ENCODE measurements at places on chromosomes 2 and 18. TPM values are rescaled to one million over a fixed set of nuclear protein-coding genes. Genes with fewer than 3 reads are reported as not detected.

DNA sequence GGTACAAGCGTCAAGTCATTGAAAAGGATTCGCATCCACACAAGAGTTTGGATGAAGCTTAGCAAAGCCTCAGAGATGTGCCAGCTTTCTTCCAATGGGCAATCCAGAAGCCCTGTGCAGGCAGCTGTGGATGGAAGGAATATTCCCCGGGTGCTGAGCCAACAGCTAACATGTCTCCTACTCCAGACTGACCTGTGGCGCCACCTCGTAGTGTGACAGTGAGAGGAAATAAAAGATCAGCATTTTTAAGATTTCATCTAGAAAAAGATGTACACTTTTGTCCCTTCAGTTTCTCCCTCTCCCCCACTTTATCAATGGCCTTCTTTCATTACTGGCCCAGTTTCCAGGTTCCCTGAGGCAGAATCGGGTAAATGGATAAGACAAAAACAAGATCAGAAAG lies 48.9 kb upstream of the SPATS2L start:
- DNase-seq = no peak

The CDC42EP3 gene
- 8.2 TPM for polyA plus RNA-seq

DNA sequence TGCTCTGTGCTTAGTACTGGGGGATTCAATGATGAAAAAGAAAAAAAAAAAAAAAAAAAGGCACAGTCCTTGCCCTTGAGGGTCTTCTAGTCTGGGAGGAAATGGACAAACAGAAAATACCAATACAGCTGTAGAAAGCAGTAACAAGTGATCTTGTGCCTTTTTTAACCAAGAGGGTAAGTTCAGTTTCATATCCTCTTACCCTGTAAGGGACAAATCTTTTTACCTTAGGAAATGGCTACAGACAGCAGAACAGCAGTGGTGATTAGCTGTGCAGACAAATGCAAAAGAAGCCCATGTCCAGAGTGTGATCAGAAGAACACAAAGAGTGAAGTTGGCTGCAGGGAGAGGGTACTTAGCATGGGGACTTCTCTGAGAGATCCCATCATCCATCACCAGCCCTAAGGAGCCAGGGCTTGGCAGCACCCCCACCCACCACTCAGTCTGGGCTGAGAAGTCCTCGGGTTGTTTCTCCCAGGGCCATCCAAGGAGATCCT lies 102.9 kb downstream of the ALPK2 start:
- peak; percentile 34 for DNase-seq

DNA sequence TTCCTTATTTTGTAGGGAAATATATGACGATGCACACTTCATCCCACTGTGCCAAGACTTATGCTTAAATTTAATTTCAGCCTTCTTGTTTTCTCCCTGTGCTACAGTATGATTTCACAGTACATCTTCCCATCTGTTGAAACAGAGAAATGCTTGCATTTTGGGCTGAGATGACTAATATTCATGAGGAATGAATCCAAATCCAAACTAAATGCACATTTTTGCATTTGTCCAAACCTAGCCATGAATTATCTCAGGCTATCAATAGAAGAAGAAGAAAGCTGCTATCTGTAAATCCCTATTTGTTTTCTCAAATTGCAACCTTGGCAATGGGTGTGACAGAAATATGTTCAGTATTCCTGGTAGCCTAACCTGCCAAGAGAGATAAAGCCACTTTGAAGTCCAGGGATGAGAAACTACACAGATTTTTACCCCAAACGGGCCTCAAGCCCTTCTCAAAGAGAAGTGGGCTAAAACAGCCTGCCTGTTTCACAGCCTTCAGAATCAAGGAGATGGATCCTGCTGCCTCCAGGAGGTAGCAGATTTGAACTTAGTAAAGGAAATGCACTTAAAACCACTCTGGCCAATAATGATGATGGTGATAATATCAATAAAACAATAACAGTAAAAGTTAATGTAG lies 306.9 kb upstream of the NT5C1B start:
- DNase-seq = no peak

The PELI1 gene
- 23.8 TPM for polyA plus RNA-seq

- no peak for DNase-seq
These were observed 122.2 kb downstream of the CAPN13 start for GRCh38 chr2:30684996-30685395.

The MAPRE3 gene
- 1.4 TPM for polyA plus RNA-seq

GRCh38 chr2:204753841-204754240 lies 208.6 kb downstream of the PARD3B start:
- no peak for DNase-seq

GRCh38 chr2:33670392-33670937 lies 71.4 kb upstream of the FAM98A start:
- no peak for DNase-seq

The NT5DC4 gene
- not detected for polyA plus RNA-seq

- no peak for DNase-seq
These were observed 21.5 kb upstream of the ZNF532 start for GRCh38 chr18:58842978-58843687.

- no peak for DNase-seq
These were observed 43.3 kb upstream of the LDLRAD4 start for GRCh38 chr18:13175266-13175665.

DNA sequence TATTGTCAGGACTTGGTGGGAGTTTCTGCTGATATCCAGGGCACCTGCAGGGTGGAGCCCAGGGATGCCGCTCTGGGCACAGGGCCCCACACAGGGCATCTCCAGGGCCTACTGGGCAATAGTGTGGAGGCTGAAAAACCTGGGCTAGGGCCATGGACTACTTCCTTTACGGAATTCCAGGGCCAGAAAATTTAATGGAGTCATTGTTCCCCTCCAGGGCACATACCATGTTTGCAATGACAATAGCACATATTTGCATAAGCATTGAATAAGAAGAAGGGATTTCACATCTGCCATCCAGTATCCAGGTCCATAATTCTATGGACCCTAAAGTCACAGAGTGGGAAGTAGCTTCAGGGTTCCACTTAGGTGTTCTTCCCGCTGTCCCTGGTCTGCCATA lies 103.8 kb upstream of the TPO start:
- DNase-seq = no peak

The RNF125 gene
- 18.6 TPM for polyA plus RNA-seq

The RAX gene
- not detected for polyA plus RNA-seq

- DNase-seq = no peak
These were observed 157.8 kb downstream of the PIK3C3 start for GRCh38 chr18:42112657-42113420.

The NDUFV2 gene
- polyA plus RNA-seq = 199 TPM

The LRATD1 gene
- polyA plus RNA-seq = not detected

All from naive B cell (primary cell).